ENCODE measurements at places on chromosomes 1 and 21.

- no peak for DNase-seq
Measured at GRCh38 chr1:58699011-58699762, 675 bp downstream of the MYSM1 start.

DNA sequence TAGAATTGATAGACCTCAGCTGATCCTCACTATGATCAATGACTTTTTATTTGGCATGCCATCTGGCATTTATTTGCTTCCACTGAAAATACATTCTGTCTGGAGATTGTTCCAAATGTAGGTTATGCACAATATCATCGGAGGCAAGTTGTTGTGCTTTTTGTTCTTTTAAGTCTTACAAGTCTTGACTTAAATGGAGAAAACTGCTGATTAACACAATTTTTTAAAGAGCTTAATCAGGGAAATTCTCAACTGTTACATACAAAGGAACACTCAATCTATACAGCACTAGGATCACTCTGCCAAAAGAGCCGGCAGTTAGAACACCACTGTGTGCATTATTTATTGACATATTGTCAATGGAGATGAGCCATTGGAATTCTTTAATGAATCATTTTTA, 19.2 kb downstream of the CYYR1 start:
- no peak for DNase-seq

GRCh38 chr1:237677979-237678378, 212.7 kb downstream of the ZP4 start:
- no peak for DNase-seq

DNA sequence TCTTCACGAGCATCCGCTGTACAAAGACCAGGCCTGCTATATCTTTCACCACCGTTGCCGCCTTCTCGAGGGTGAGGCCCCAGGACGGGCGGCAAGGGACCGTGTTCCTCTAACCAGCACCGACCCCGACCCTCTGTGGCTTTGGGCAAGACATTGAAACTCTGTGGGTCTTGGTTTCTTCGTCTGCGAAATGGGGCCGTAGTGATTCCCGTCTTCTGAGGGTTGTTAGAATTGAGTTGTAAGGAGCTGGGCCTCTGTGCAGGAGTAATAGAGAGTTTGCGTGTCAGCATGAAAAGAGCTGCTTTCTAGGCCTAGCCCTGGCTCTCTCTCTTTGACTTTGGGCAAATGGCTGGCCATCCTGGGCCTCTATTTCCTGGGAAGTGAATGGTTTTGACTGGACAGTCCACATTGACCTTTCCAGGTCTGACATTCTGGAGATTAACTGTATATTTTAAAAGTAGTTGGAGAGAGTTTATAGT, 591 bp downstream of the MRPL37 start:
- no peak for DNase-seq

- no peak for DNase-seq
Measured at GRCh38 chr1:42966688-42967612, 8.3 kb upstream of the SLC2A1 start.

DNA sequence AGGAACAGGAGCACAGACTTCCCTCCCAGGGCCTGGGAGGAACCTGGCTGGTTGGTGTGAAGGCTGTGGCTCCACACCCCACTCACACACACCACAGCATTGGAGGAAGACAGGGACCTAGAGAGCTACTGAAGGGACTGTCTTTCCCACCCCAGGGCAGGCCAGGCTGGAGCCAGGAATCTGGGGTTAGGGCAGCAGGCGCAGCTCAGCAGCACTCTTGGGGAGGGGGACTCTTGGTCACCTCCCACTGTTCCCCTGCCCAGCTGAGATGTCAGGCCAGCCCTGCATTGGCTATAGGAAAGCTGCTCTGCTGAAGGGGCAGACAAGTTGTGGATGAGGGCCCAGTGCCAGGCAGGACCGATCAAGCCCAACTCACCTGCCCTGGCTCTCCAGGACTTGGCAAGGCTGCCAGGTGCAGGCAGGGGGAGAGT, 1.6 kb upstream of the PLEKHA6 start:
- no peak for DNase-seq

- DNase-seq: no peak
Measured at GRCh38 chr21:31862078-31862477, 10.7 kb upstream of the HUNK start.

DNA sequence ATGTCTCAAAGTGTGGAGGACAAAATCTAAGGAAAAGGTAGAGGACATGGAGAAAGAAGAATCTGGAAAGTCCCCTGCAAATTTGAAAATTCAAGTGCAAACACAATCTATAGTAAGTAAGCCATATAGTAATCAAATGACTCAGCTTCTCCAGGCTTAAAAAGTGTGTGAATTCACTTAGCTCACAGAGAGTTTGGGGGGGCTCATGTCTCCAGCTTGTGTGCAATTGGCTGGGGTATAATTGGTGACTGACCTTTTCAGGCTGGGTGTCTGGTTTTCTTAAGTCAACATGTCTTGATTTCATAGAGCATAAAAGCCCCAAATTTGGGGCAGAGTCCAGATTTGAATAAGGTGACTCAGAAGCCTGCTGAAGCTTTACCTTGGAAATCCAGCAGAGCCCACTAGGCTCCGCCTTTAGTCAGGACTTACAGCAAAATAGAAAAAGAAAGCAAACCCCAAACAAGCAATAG, 8.6 kb downstream of the CLDN14 start:
- DNase-seq: no peak

DNA sequence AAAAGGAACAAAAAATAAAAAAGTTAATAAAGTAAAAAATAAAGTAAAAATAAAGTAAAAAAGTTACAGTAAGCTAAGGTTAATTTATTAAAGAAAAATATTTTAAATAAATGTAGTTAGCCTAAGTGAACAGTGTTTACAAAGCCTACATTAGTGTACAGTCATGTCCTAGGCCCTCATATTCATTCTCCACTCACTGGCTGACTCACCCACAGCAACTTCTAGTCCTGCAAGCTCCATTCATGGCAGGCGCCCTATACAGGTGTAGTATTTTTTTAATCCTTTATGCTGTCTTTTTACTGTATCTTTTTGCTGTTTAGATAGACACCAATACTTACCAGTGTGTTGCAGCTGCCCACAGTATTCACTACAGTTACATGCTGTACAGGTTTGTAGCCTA, 12.4 kb downstream of the ADAR start:
- no peak for DNase-seq

DNA sequence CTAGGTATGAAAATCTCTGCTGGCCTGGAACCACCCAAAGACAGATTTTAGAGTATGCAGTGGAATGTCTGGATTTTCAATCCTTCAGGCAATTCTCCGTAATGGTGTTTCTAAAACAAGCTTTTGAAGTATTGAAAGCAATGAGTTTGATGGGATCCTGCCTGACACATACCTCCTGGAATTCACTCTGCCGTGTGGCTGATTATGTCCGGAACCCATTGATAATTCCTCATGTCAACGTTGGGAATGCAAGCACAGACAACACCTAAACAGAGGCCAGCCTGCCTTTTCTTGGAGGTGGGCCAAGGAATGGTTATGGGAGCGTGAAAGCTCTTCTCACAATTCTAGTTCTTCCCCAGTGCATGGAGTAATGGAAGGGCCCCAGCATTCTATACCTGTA, 168.9 kb upstream of the HMCN1 start:
- DNase-seq: no peak

DNA sequence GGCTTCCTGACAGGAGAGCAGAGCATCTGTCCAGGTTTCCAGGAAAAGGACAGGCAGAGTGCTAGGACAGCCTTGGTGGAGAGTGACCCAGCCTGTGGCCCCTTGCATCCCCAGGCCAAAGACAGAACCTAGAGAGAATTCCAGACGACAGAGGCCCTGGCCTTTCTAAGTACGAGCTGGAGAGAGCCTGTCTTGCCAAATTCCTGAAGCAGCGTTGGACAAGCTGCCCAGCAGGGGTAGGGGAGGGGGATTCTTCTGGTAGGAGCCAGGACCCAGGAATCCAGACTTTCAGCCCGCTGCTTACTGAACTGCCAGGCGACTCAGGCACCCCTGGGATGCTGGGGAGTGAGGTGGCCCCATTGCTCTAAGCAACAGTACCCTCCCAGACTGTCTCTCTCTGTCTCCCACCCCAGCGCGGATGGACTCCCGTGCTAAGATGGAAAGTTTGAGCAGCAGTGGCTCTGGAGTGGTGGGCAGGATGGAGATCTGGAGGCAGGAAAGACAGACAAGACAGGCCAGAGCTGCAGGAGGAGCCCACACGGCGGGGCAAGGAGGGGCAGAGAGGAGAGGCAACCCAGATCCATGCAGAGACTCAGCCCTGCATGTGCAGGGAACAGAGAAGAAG, 8.8 kb upstream of the PEAR1 start:
- DNase-seq: no peak

GRCh38 chr1:7670334-7671145, 100.6 kb upstream of the VAMP3 start:
- DNase-seq: no peak

DNA sequence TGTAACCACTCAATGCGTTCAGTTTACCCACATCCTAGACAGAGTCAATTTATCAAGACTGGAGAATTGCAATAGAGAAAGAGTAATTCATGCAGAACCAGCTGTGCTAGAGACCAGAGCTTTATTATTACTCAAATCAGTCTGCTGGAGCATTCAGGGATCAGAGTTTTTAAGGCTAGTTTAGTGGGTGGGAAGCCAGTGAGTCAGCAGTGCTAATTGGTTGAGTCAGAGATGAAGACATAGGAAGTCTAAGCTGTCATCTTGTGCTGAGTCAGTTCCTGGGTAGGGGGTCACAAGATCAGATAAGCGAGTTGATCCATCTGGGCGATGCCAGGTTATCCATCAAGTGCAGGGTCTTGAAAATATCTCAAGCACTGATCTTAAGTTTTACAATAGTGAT, 499.6 kb downstream of the MRPL39 start:
- DNase-seq: no peak

DNA sequence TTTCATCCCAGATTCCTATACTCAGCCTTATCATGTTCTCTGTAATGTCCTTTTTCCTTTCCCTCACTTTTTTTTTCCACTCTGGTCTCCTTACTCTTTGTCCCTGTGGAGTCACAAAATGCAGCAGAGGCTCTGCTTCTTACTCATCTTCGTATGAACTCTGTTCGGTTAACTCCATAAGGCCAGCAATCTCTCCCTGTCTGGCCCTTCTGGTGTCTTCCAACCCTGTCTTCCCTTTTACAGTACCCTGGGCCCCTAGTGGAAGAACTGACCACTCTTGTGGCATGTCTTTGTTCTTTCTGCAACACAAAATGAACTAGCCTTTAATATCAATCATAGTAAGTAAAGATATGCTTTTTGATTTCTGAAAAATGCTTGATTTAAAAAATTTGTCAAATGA, 7.1 kb downstream of the CD101 start:
- DNase-seq: no peak

DNA sequence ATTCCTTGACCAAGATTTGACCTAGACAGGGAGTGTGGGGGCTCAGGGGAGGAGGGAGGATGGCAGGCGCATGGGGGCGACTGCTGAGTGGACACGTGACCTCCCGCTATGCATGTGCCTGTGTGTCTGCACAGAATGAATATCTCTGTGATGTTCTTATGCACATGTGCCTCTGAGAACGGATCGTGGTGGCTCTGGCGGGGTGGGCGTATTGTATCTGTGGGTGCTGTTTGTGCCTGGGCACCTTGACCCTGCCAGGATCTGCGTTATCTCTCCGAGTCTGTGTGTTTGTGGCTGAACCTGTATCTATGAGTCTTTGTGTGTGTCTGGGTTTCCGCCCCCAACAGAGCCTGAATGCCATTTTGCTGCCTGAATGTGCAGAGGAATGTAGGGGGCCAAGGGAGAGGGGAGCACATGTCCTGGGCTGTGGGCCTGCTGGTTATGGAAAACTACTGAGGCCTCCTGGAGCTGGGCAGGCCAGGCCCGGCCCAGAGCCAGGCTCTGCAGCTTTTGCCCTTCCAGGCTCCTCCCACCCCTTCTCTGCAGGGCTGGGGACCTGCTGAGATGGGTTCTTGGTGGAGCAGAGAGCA, 102.5 kb downstream of the EBNA1BP2 start:
- DNase-seq: no peak

DNA sequence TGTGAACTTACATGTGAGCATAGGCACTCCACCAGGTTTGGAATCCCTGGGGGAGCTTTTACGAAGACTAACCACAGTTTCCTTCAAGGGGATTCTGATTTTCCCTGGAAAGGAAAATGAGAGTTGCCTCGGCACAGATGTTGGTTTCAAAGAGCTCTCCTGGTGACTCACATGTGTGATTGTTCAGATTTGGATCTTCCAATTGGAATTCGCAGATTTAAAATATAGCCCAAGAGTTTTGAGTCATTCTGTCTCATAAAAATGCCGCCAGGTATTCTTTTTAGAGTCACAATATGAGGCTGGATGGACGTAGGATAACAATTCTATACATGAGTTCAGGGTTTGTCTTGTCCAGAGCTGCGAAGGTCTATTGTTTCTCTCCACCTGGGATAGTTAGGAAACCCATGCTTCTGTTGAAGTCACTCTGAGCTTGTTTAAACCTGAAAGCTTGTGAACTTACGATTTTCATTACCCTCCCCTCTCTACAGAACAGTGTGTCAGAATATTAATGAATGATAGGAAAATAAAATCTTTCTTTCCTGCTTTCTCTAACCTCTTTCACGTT, 64.9 kb downstream of the TGFB2 start:
- no peak for DNase-seq

- DNase-seq: no peak
Measured at GRCh38 chr1:41245659-41246058, 3.6 kb upstream of the SCMH1 start.

DNA sequence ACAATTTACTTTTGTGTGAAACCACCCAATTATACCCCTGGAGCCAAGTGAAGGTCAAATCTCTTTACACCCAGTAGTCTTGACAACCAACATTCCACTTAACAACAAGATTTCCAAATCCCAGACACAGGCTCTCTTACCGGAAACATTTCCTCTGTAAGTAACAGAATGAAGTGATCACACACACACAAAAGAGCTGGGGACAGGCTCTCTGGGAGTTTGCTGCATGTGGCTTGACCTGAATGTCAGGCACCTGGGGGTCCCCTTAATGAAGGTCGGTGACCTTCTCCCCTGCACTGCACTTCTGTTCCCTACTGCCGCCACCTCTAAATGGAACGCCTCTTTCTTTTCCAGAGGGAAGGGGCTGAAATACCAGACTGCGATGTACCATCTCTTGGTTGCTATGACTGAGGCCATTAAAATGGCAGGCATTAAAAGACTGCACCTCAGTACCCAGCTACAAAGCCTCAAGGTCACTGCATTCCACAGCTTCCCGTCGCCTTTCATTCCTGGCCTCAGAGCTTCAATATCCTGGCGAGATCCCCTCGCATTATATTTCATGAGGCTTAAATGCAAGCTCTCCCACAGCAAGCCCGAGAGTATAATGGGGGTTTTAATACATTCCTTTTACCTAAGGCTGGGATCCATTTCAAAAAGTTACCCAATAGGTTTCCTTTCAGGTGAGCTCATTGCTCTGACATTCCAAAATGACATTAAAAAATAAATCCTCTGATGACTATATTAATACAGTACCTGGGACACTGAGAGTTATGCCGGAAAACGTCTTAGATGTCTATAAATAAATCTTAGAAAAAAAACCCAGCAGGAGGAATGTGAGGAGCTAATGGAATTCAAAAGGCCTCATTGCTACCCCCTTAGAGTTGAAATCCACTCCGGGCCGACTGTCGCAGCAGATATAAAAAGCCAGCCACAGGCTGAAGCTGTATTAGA, 90.9 kb upstream of the DIRAS3 start:
- no peak for DNase-seq
